ENCODE measurements at places on chromosomes 5 and 9.

GRCh38 chr5:134873494-134873893 is 677 bp upstream of the TXNDC15 start:
- DNase-seq, result no peak

DNA sequence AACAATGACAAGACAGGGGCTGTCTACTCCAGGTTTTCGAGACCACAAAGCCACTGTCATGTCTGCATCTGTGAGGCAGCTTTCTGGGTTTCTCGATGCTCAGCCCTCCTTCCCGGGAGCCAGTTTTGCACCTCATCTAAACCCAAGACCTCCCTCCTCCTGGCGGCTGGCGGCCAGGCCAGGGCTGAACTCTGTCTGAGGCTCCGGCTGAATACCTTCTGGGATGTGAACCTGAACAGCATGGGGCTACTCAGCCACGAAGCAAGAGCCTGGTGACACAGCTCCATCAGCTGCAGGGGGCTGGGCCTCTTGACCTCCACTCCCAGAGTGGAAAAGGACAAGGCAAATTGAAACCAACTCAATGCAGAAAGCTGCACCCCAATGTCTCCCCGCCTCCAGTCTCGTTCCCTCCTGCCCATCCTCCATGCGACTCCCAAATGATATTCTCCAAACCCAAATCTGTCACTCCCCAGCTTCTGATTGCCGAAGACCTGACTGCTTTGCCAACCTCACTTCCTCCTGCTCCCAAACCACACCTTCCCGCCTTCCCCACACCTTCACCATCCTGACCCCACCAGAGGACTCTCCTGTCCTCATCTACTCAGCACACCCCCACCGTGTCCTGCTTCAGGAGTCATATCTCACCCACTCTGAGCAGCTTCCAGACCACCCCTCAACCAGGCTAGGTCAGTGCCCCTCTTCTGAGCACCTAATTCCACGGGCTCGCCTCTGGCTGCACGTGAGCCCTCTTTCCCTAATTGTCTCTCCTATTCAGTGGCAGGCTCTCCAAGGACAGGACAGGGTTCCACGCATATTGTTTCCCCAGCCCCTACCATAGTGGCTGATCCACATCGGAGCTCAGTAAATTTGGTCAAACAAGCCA is 4.5 kb downstream of the ANKS6 start:
- no peak for DNase-seq

DNA sequence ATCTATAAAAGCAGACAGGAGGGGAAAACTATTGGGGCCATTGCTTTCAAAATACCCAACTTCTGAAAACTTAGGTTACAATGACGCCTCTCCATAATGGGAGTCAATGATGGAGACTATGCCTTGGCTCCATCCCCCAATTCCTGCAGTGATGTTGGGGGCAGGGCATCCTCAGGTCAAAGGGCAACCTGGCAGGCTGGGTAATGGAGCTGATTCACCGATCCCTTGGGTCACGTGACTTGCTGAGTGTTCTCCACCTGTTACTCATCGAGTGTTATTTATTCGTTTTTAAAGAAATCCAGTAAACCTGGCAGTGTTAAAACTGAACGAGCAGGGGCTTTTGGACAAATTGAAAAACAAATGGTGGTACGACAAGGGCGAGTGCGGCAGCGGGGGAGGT is 244.4 kb downstream of the FAM114A2 start:
- no peak for DNase-seq

GRCh38 chr9:108549184-108549583 is 306.6 kb downstream of the ACTL7B start:
- no peak for DNase-seq

GRCh38 chr5:33400675-33401074 is 40.1 kb upstream of the TARS1 start:
- DNase-seq, result no peak

GRCh38 chr9:4829969-4830368 is 37.2 kb downstream of the RCL1 start:
- no peak for DNase-seq

- no peak for DNase-seq
These were observed 104.1 kb upstream of the ZNF462 start for GRCh38 chr9:106758911-106759310.

- peak; percentile 76 for DNase-seq
These were observed 240.2 kb downstream of the RFX3 start for GRCh38 chr9:3285365-3286161.

DNA sequence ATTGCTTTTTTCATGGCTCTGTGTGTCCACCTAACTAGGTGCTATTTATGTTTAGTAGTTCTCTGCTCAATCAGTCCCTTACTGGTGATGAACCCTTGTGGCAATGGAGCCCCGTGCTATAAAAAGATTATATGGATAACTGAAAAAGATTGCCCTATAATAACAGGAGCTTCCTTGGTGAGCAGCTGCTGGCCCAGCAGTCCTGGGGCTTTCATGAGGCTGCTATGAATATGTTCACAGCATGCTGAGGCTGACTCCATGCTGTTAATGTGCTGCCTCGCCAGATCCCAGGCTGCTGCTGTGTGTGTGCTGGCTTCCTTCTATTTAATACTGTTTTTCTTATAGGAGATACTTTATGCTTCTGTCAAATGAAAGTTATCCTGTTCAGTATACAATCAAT is 357.5 kb downstream of the TAF11L14 start:
- DNase-seq, result no peak

DNA sequence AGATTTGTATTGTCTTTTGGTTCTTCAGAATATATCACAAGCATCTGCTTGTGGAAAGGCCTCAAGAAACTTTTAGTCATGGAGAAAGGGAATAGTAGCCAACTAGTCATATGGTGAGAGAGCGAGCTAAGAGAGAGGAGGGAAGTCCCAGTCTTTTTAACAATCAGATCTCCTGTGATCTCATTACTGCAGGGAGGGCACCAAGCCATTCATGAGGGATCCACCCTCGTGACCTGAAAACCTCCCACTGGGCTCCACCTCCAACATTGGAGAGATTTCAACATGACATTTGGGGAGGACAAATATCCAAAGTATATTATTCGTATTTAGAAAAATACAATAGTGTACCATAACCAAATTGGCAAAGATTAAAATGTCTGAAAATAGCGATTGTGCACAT is 99.0 kb downstream of the GABRA1 start:
- DNase-seq, result no peak

DNA sequence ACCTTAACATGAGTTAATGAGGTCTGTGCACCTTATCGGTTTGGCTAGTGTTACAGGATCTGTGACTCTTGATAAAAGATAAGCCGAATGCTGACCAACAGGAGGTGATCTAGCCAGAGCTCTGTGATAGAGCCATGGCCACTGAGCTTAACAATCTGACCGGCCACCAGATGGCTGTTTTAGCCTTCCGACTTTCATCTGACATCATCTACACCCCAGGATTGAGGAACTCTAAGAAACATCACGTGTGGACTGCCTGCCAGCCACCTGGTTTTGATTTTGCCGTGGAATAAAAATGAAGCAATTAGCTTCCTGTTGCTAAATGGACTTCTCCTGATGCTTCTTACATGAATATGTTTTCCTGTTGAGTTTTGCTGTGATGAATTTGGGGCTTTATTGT is 281.3 kb downstream of the CEMIP2 start:
- DNase-seq, result peak; percentile 20

GRCh38 chr5:95759005-95759404 is 27.9 kb downstream of the RHOBTB3 start:
- no peak for DNase-seq

GRCh38 chr5:65125591-65126541 is 355.9 kb downstream of the ADAMTS6 start:
- no peak for DNase-seq

GRCh38 chr9:30622561-30622960 is 1761.9 kb upstream of the ACO1 start:
- no peak for DNase-seq

GRCh38 chr5:159439002-159439401 is 108.7 kb upstream of the IL12B start:
- no peak for DNase-seq

DNA sequence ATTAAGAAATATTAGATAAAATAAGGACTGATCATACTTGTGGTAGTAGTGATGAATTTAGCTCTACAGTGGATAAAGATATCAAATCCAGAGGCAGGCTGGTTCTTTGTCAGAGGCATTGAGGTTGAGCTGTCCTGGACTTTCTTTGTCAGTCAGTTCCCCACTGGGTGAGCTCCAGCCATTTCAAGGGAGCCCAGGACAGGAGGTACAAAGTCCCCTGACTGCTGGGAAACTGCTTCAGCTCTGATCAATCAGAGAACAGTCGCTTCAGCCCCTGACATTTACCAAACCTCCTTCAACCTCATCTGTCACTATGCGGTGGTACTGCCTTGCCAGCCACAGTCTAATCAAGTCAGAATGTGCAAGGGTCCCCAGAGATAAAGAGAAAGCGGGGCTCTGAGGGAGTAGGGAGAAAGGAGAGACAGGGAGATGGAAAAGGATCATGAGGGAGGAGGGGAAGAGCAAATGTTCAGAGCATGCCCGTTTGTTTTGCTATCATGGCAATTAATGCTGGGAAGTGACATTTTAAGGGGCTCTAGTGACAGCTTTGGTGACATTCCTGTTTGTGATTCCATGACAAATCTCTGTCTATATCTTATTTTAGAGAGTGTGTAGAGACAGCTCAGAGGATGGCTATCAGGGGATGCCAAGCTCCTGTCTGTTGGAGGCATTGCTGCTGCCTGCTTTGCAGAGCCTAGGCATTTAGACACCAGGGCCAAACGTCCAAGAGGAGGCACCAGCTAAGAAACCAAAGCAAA is 223.2 kb downstream of the ASTN2 start:
- no peak for DNase-seq

GRCh38 chr9:69822116-69822750 is 1.6 kb downstream of the CFAP95 start:
- peak; percentile 15 for DNase-seq

- no peak for DNase-seq
These were observed 59.4 kb upstream of the LMX1B start for GRCh38 chr9:126554292-126554691.

GRCh38 chr5:149128023-149128875 is 13.0 kb upstream of the ABLIM3 start:
- no peak for DNase-seq

GRCh38 chr9:112076814-112077213 is 98.3 kb downstream of the SUSD1 start:
- no peak for DNase-seq

- no peak for DNase-seq
These were observed 76.8 kb downstream of the TTLL11 start for GRCh38 chr9:122016309-122016708.

GRCh38 chr5:28281351-28281750 is 1243.0 kb upstream of the CDH9 start:
- peak; percentile 88 for DNase-seq

GRCh38 chr9:133694686-133695085 is 43.5 kb downstream of the SARDH start:
- no peak for DNase-seq

DNA sequence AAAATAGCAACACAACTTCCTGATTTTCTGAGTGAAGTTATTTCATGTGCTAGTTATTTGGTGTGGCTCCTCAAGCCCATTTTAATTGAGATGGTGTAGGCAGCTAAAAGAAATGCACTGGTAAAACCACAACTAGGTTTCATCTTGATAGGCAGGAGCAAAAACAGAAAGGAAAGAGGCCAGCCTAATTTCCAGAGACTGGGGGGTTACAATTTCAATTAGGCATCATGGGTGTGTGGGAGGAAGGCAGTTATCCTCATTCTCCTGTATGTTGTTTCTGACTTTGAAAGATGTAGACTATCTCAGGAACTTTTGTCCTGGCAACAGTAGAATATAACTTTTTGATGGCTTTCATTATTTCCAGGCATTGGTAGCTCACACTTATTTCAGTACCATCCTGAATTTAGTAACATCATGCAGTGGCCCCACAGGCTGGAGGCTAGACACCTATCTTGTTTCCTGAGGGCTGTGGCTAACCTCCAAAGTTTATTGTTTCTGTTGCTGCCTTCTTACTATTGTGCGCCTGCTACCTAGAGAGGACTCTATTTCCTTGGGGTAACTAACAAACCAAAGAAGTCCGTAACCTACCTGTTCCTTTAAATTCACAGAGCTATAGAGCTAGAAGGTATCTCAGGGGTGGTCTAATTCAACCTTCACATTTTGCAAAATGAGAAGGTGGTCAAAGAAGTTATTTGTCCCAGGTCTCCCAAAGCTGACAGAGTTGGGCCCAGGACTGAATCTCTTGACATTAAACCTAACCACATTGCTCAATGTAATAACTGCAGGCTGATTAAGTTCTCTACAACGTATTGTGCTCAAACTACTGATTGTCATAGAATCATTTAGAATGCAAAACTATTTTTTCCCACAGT is 42.4 kb downstream of the FYB1 start:
- no peak for DNase-seq

DNA sequence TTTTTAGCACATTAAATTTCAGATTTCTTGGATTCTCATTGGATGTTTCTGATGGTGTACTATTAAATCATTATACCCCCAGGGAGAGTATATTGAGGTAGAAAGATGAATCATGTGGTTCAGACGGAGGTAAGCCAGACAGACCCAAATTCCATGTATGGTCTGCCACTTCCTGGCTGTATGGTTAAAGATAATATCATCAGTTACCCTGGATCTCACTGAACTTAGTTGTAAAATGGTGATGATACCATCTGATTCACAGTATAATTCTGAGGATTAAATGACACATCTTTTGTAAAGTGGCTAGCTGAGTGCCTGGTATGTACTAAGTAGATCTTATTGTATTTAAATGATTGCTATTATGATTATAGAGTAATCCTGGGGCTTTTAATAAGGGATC is 9.3 kb downstream of the SLC27A6 start:
- no peak for DNase-seq

- no peak for DNase-seq
These were observed 97.9 kb downstream of the NLN start for GRCh38 chr5:65819905-65820240.

DNA sequence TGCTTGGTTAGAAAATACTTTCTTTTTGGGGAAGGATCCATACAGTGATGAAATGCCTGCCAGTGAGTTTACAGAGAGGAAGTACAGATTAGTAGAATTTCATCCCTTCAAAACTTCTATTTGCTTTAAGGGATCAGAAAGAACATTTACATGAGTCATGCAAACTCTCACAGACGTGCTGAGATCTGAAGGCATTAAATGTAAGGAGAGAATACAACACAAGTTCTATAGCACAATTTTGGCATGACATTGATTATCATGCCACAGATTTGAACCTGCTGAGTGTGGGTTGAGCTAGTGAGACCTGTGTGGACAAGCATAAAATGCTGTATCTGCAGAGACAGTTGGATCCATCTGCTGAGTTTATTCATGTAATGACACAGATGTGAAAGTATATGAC is 613.6 kb upstream of the SEMA6A start:
- no peak for DNase-seq

- DNase-seq, result no peak
These were observed 2.7 kb downstream of the GPX3 start for GRCh38 chr5:151023047-151023615.

DNA sequence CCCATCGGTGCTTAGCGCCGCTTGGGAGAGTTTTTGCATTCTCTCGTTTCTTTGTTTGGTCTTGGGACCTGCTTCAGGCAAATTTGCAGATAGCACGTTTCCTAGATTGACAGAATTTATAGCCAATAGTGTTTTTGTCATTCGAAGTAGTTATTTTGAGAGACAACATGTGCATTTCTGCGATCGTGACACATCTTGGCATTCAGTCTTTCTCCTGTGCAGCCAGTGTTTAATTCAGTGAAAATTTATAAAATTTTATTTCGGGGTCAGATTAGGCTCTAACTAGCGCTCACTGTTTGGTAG is 830 bp downstream of the PRRC1 start:
- DNase-seq, result peak; percentile 20

GRCh38 chr9:124008303-124008693 is 3.3 kb upstream of the LHX2 start:
- no peak for DNase-seq

Measured in fibroblast of skin of left quadriceps (primary cell).